Activated T-cell treated with anti-CD3 and anti-CD28 coated beads, Interleukin-2, amount 50 U/mL, for 48 hours (primary cell): ENCODE measurements at places on chromosomes 2 and 18.
A peak's percentile ranks its signal among the peaks of the same experiment; 100 is the strongest.

- no peak for DNase-seq
Measured at GRCh38 chr2:12861344-12861930, 144.7 kb downstream of the TRIB2 start.

DNA sequence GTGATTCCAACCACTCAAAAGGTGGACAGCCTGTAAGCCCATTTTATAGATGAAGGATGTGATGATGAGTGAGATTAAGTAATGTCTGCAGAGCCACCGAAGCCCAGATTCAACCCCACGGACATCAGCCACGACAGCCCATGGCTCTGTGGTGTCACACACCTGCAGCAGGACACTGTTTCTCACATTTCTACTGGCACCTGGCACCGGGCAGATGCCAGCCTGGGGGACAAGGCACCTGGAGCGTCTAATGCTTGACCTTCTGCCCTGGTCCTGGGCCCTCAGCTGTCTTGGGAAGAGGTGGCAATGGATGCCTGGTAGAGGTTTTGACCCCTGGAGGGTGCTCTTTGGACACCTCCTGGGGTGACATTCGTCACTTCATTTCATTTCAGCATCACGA lies 176.3 kb downstream of the ANAPC1 start:
- no peak for DNase-seq

DNA sequence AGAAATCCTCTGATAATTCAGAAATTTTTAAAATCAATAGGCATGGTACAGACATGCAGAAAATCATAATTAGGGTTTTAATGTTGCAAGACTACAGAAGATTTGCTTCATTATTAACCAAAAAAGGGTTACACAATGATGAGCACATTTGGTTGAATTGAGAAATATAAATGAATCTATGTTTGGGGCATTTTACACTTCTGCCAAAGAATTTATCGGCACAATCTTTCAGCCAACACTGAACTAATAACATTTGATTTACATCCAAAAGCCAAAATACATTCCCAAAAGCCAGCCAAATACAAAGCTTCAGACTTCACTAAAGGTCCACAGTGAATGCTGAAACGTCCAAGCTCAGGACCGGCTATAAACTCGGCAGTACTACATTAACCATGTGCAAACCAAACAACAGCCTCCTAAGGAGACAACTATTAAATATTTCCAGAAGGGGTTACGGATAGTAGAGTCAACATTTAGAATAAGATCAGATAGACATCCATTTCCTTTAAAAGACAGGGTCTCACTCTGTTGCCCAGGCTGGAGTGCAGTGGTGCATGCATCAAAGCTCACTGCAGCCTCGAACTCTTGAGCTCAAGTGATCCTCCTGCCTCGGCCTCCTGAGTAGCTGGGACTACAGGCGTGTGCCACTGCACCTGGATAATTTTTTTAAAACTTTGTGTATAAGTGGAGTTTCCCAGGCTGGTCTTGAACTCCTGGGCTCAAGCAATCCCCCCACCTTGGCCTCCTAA lies 29.4 kb downstream of the SPRED2 start:
- no peak for DNase-seq

- DNase-seq = no peak
Measured at GRCh38 chr18:54411781-54412180, 54.1 kb downstream of the C18orf54 start.

- peak; percentile 60 for DNase-seq
Measured at GRCh38 chr2:157420771-157421323, 23.0 kb downstream of the CYTIP start.

DNA sequence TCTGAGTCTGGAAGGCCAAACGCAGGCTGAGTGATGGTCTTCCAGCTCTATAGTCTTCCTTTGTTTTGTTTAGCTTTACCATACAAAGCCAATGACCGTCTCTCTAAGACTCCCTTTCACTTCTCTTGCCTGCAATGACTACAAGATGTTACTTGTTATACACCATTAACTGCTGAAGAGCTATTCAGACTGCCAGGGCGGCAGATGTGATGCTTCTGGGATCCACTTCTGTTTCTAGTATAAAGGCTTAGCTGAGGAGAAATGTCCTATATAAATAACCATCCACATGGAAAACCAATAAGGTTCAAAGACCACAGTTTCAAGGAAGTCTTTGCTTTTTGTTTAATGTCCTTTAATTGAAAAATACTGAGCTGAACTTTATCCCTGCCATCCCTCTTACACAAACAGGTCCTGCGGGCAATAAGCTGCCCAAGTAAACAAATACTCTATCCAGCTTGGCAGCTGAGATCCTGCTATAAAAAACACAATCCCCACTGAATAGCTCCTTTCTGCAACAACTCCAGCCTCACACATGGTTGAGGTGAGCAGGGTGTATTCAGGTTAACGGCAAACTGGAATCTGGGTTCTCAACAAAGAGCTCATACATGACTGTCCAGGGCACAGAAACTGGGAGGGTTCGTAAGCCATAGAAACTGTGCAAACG lies 124.6 kb downstream of the VIT start:
- DNase-seq = no peak

GRCh38 chr2:50443868-50444630 lies 587.9 kb downstream of the NRXN1 start:
- no peak for DNase-seq

GRCh38 chr2:153451611-153452010 lies 27.0 kb downstream of the RPRM start:
- no peak for DNase-seq

DNA sequence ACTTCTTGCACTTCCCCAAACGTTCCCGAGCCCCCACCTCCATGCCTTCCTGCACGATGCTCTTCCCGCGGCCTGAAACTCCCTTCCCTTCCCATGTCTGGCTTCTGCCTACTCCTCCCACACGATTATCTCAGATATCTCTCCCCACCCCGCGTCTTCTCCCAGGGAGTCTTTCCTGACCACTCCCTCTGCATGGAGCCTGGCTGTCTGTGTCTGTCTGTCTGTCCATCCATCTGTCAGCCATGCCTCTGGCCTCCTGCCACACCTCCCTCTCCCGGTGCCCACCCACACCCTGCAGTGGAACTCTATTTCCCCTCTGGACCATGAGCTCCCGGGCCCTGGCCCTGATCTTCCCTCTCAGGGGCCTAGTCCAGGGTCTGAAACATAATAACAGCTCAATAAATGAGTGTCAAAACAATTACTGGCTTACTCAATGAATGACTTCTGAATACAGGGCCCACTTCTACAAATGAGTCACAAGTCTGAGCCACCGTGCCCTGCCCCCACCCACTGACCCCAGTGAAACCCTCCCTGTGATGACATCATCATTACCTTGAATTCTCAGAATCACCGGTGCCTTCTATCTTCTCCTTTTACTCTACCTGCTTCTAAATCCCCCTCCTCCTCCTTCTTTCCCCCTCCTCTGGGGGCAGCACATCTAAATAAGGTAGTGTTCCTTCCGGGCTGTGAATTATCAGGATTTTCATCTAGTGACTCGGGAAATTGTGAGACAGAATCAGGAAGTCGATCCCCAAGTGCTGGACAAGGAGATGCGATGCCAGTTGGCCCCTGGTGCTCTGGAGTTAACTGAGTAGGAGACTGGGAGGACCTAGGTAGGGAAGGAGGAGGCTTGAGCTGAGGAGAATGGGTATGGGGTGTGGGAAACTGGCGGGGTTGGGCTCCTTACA lies 46.1 kb upstream of the PLB1 start:
- peak; percentile 92 for DNase-seq

DNA sequence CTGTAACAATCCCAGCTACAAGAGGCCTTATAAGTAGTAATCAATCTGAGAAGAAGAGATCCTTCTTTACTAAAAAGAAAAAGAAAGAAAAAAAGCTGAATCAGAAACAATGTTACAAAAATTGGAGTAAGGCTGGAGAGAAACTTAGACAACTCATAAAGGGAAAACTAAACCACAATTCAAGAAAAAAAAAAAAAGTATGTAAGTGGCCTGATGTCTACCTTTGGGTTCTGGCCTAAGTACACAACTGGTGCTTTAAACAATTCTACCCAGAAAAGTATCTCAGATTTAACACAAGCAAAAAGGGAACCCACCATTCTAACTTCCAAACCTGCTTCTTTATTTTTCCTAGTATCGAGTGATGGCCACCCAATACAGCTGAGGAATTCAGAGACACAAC lies 45.3 kb downstream of the ZNF521 start:
- DNase-seq = no peak

GRCh38 chr2:176540995-176541394 lies 271.8 kb downstream of the MTX2 start:
- DNase-seq = no peak

GRCh38 chr2:224077773-224078507 lies 38.9 kb upstream of the SERPINE2 start:
- no peak for DNase-seq
